ENCODE measurements at places on chromosomes 4 and X.

GRCh38 chr4:182454440-182455013, 211.3 kb downstream of the TENM3 start:
- DNase-seq, result no peak

DNA sequence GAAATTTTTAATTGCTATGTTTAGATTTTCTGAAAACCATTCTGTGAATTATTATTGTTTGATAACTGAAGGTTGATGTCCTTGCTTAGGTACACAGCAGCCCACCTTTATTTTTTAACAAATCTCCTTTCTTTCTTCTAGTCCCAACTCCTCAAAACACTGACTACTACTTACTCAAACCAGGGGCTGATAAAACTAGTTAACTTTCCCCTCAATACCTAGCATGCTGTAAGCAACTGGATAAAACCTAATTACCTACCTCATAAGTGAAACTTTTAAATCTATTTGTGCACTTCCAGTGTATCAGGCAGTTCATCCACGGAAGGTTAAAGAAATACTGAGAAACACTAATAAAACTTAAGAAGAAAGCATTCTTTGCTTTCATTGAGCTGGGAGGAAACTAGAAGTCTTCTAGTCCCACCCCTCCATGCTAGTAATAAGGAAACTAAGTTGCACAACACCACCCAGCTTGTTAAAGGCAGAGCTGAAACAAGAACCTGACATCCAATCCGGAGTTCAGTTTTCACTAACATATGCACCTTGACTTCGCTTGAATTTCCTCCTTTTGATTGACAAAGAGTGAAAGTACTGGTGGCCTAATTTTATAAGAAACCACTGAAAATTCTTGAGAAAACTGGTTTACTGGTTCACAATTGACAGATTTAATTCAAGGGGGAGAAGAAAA, 180.2 kb upstream of the TET2 start:
- no peak for DNase-seq

DNA sequence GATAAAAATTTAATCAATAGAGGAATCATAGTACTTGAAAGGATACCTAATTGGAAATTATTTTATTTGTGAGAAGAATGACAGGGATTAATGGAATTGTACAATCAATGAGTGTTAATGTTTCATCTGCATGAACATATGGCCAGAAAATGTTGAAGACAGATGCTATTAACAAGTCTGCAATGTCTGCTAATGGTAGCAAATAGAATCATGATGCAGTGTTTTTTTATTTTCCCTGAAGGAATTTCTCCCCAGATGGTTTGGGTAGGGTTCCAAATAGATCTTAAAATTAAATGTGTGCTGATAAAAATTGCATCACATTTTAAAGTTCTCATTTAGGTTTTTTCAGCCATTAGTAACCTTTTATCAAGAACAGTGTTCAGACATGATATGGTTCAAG, 291.3 kb upstream of the TRAM1L1 start:
- no peak for DNase-seq

DNA sequence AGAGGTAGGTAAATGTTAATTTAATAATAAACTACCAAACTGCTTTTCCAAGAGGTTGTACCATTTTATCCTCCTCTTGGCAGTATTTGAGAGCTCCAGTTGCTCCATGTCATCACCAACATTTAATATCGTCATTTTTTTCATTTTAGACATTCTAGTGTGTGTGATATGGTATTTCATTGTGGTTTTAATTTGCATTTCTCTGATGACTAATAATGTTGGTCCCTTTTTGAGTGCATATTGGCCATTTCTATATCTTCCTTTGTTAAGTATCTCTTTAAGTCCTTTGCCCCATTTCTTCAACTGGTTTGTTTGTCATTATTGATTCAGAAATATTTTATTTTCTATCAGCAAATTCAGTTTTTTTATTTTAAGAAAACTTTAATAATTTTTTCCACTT, 88.8 kb downstream of the MAPK10 start:
- DNase-seq, result no peak

GRCh38 chrX:132393992-132394391, 94.8 kb downstream of the MBNL3 start:
- DNase-seq, result no peak

Measured in stimulated activated CD4-positive, alpha-beta T cell treated with anti-CD3 and anti-CD28 coated beads, Interleukin-2, amount 100 ng/mL, for 4 hours (primary cell).